Esophagus muscularis mucosa (tissue), 4 donors: ENCODE measurements at places on chromosomes 6 and 20. TPM values are rescaled to one million over a fixed set of nuclear protein-coding genes. Genes with fewer than 3 reads are reported as not detected.

- no peaks in the 10 kb centered on the region for H3K4me1 ChIP-seq
- no peak overlapping the region for H3K4me3 ChIP-seq
- H3K27me3 ChIP-seq, result no peaks in the 10 kb centered on the region
Measured at GRCh38 chr6:40988634-40989033, 50.4 kb downstream of the UNC5CL start.

- no peaks in the 10 kb centered on the region for H3K4me1 ChIP-seq
- no peak overlapping the region for H3K4me3 ChIP-seq
- H3K27ac ChIP-seq, result no peak overlapping the region
- no peak for DNase-seq
- no peaks in the 10 kb centered on the region for H3K27me3 ChIP-seq
- H3K36me3 ChIP-seq, result no peaks in the 10 kb centered on the region
Measured at GRCh38 chr6:137749696-137750211, 117.3 kb upstream of the TNFAIP3 start.

Gene ADAT2
- 4.0 TPM for total RNA-seq

DNA sequence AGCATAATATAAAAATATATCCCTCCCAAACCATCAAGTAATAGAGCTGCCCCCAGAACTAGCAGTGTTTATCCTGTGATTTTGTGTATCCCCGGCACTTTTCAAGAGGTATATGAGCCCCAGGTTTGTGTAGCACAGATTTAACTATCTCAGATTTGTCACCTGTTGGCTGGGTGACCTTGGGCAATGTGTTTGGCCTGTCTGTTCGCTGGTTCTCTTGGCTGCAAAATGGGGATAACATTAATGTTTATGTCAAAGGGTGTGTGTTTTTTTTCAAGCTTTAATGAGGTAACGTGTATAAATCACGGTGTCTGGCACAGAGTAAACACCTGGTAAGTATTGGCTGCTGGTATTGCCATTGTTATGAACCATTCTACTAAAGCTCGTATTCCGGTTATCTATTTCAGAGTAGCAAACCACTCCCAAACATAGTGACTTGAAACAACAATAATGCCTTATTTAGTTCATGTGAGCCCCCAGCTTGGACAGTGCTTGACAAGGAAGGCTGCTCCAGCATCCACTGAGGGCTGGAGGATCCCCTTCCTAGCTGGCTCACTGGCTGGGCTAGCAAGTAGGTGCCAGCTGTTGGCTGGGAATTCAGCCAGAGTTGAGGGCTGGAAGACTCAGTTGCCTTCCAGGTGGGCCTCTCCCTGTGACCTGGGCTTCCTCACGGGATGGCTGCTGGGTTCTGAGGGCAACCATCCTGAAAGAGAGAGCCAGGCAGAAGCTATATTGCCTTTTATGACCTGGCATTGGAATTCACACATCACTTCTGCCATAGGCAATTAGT lies 36.2 kb downstream of the PDRG1 start:
- H3K4me1 ChIP-seq, result no peaks in the 10 kb centered on the region
- H3K36me3 ChIP-seq, result no peaks in the 10 kb centered on the region
- DNase-seq, result no peak
- H3K27ac ChIP-seq, result no peak overlapping the region
- H3K27me3 ChIP-seq, result no peaks in the 10 kb centered on the region
- no peak overlapping the region for H3K4me3 ChIP-seq

DNA sequence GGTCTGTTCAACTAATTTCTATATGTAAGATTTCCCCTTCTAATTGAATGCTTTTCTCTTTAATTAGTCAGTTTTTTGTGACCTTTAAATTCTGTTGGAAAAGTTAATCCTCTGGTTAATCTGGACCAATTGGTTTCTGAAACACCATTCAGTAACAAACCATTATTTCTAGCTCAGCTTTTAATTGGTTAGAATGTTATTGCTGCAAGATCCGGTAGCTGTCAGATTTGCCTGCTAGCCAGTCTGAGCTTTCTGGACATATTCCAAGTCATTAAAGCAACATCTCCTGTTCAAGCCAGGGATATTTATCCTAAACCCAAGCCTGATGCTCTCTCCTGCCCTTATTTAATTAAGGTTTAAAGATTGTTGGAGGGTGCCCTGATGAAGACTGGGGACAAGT lies 55.1 kb upstream of the FBXL4 start:
- no peak overlapping the region for H3K27ac ChIP-seq
- H3K36me3 ChIP-seq, result no peaks in the 10 kb centered on the region
- no peak for DNase-seq
